Endothelial cell (in vitro differentiated cells): ENCODE measurements at places on chromosomes 7 and 10. TPM values are rescaled to one million over a fixed set of nuclear protein-coding genes. Genes with fewer than 3 reads are reported as not detected.

DNA sequence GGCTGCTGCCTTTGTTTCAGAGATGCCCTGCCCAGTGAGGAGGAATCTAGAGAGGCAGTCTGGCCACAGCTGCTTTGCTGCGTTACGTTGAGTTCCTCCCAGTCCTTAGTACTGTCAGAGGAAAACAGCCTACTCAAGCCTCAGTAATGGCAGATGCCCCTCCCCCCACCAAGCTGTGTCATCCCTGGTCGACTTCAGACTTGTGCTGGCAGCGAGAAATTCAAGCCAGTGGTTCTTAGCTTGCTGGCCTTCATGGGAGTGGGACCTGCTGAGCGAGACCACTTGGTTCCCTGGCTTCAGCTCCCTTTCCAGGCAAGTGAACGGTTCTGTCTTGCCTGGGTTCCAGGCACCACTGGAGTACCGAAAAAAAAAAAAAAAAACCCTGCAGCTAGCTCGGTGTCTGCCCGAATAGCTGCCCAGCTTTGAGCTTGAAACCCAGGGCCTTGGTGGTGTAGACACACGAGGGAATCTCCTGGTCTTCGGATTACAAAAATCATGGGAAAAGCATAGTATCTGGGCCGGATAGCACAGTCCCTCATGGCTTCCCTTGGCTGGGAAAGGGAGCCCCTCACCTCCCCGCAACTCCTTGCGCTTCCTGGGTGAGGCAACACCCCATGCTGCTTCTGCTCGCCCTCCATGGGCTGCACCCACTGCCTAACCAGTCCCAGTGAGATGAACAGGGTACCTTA lies 9.1 kb downstream of the SDHAF3 start:
- no peak for DNase-seq

DNA sequence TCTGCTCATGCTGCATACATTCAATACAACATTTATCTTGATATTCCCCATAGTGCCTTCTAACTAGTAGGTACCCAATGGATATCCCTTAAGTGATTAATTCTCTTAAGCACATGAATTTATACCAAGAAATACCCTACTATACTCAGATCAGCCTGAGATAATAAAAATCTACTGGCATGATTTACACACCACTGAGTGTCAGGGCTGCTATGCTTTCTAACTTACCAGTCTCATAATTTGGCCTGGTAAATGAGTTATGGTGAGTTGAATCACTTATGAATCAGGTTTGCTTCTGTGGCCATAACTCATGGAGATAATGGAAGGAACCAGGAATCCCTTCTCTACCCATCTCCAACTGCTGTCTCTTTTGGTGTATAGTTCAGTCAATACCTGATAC lies 122.8 kb downstream of the THSD7A start:
- no peak for DNase-seq

OR2A42 gene
- 0.08 TPM for total RNA-seq

ELFN1 gene
- 10.6 TPM for total RNA-seq

MACC1 gene
- 0.69 TPM for total RNA-seq
